Activated CD8-positive, alpha-beta memory T cell treated with anti-CD3 and anti-CD28 coated beads, Interleukin-2, amount 10 ng/mL, durations not matched to agents 7 days and 5 days (primary cell): ENCODE measurements at places on chromosomes 7 and 10. TPM values are rescaled to one million over a fixed set of nuclear protein-coding genes. Genes with fewer than 3 reads are reported as not detected.

DNA sequence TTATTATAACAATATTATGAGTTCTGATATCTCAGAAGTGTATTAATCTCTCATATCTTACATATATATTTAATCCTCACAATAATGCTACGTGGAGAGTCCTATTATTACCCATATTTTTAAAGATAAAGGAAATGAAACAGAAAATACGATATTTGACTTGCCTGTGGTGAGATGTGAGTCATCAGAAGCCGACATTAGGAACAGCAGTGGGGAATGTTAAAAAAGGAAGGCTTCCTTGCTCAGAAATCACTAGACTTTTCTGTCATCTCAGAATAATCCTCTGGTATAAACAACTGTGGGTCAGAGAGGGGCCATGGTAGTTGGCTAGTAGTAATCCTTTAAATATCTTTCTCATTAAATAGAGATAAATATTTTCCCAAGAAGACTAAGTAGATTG lies 402.3 kb upstream of the PCDH15 start:
- H3K27ac ChIP-seq = no peak overlapping the region
- no peak for DNase-seq
- no peak overlapping the region for H3K4me3 ChIP-seq
- H3K27me3 ChIP-seq = no peaks in the 10 kb centered on the region

DNA sequence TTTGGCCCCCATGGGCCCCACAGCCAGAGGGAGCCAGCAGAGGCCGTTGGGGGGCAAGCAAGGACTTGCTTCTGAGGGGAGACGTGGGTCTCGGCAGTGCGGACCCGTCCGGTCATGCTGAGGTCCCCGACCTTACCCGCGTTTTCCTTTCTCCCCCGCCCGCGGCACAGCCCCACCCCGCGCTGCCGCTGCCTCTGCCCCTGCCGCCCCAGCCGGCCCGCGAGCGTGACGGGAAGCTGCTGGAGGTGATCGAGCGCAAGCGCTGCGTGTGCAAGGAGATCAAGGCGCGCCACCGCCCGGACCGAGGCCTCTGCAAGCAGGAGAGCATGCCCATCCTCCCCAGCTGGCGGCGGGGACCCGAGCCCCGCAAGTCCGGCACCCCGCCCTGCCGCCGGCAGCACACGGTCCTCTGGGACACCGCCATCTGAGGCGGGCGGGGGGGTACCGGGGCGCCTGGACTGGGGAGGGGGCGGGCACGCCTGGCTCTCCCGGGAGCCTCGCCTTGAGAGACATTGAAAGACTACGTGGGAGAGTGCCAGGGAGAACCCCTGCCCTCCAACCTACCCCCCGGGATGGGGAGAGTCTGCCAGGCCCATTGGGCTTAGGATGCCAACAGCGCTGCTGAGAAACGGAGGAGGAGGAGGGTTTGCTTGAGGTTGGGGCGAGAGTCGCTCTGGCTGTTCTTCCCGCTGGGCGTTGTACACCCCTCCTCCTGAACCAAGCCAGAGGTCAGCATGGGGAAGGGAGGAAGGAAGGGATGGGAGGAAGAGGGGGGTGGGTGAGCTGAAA lies 9.9 kb downstream of the NYAP1 start:
- H3K4me3 ChIP-seq = peak overlapping the region; percentile 48
- peaks cover 14% of the 10 kb centered on the region for H3K27me3 ChIP-seq
- no peaks in the 10 kb centered on the region for H3K36me3 ChIP-seq
- peaks cover 7% of the 10 kb centered on the region for H3K4me1 ChIP-seq
- peak; percentile 72 for DNase-seq

DNA sequence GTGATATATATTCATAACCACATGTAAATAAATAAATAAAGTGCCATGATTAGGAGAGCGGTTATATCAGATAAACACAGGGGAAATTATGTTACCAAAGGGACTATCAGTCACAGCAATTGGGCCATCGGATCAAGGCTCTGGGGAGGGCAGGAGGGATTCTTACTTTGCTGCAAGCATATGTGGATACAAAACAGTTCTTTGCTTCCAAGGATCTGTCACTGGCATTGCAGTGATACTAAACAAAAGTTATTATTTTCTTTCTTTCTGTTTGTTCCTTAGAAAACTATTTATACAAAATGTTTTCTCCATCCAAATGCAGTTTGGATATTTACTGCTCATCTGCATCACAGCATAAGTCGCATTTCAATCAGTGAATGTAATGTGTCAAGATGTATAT lies 188.4 kb upstream of the MGMT start:
- H3K4me3 ChIP-seq = no peak overlapping the region
- peaks cover 10% of the 10 kb centered on the region for H3K27me3 ChIP-seq
- no peak for DNase-seq

DNA sequence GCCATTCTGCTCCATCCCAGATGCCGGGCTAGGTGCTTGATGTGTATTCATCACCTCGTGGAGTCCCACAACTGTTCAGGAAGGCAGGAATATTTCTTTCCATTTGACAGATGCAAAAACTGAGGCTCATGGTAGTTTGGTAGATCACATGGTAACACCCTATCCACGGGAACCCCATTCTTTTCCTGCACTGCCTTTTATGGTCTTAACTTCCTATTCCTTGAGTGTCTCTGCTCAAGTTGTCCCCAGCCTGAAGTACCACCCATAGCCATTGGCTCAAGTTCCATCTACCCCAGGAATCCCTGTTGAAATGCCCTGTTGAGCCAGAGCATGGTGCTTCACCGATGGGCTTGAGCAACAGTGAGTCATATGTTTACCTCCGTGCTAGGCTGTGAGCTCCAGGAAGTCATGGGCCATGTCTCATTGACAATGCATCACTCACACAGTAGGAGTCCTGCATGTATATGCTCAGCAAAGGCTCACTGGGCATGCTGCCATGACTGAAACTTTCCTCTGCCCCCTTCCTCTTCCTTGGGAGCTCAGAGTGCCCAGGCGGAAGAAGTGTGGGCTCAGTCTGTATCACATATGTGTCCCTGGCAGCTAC lies 71.7 kb upstream of the ADAM12 start:
- H3K27me3 ChIP-seq = no peaks in the 10 kb centered on the region
- no peak overlapping the region for H3K4me3 ChIP-seq
- H3K4me1 ChIP-seq = no peaks in the 10 kb centered on the region

GRCh38 chr10:63206997-63207811 lies 74.1 kb downstream of the NRBF2 start:
- peak overlapping the region; percentile 53 for H3K4me3 ChIP-seq
- peak; percentile 57 for DNase-seq
- H3K27me3 ChIP-seq = no peaks in the 10 kb centered on the region
- H3K4me1 ChIP-seq = peaks cover 72% of the 10 kb centered on the region
- H3K27ac ChIP-seq = peak overlapping the region; percentile 89
- H3K36me3 ChIP-seq = peaks cover 54% of the 10 kb centered on the region

RAB19 gene
- total RNA-seq = 7.3 TPM

RBP3 gene
- total RNA-seq = not detected

PAPOLB gene
- 0.06 TPM for total RNA-seq

DNA sequence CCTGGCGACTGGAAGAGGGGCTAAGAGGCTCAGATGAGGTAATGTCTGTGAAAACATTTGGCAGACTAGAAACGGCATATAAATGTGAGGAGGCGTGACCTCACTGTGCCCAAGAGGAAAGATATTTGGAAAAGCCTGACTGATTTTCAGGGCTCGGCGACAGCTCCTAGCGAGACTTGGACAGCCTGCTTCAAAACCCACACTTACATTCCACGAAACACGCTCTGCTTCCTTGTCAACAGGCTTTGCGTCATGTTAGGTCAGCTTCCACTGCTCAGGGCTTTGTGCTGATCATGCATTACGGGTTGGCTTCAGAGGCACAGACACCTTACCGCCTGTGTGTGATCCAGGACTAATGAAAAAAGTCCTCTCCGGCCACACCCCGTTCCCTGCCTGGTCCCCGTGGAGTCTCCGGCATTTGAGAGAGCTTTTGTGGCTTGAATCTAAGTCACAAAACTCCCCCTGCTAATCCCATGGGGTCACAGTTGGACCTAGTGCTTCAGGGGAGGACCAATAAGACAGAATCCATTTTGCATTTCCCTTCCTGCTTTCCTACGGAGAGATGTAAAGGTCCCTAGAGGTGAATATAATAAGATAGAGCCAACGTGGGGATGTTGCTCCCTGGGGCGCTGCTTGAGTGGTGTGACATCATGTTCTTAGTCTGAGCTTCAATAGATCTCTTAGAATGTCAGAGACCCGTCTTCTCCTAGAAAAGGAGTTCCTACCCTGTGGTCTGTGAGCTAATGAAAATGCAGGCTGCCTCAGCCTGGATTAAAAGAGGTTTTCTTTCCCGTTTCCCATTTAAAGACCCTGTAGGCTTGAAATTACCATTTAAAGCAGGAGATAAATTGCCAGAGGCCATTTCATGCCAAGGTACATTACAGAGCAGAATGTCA lies 25.5 kb downstream of the FGFBP3 start:
- DNase-seq = no peak
- H3K36me3 ChIP-seq = no peaks in the 10 kb centered on the region
- H3K4me3 ChIP-seq = no peak overlapping the region
- H3K4me1 ChIP-seq = peaks cover 8% of the 10 kb centered on the region
- H3K27ac ChIP-seq = no peak overlapping the region

DNA sequence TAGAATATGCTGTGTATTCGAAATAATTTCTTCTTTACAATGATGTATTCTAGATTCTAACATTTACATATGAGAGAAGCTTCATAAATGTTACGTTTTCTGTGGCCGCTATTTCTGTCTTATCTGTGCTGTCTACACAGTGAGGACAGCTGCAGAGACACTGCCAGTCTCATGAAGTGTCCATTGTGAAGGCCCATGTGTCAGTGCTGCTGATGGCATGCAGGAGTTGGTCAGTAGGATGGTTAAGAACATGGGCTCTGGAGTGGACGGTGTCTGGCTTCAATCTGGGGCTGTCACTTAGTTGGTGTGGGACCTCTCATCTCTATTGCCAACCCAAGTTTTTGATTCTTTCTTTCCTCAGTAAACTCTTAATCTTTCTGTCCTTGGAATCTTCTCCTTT lies 137.3 kb downstream of the SDK1 start:
- no peaks in the 10 kb centered on the region for H3K36me3 ChIP-seq
- DNase-seq = no peak
- H3K4me1 ChIP-seq = no peaks in the 10 kb centered on the region
- no peak overlapping the region for H3K27ac ChIP-seq

DNA sequence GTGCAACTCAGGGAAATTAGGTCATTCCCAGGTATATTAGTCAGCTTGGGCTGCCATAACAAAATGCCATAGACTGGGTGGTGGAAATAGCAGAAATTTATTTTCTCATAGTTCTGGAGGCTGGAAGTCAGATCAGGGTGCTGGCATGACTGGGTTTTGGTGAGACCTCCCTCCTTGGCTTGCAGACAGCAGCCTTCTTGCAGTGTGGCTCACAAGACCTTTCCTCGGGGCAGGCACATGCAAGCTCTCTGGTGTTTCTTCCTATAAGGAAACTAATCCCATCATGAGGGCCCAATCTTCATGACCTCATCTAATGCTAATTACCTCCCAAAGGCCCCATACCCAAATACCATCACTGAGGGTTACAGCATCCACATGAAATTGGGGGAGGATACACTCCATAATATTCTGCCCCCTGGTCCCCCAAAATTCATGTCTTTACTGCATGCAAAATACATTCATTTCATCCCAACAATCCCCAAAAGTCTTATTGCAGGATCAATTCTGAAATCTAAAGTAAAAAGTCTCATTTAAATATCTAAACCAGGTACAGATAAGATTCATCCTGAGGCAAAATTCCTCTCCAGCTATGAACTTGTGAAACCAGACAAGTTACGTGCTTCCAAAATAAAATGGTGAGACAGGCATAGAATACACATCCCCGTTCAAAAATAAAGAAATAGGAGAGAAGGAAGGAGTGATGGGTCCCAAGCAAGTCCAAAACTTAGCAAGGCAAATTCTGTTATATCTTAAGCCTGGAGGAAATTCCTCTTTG lies 17.4 kb upstream of the CBLL1 start:
- peaks cover 23% of the 10 kb centered on the region for H3K27me3 ChIP-seq
- no peak for DNase-seq
- H3K27ac ChIP-seq = no peak overlapping the region
- no peak overlapping the region for H3K4me3 ChIP-seq
- H3K36me3 ChIP-seq = no peaks in the 10 kb centered on the region

DNA sequence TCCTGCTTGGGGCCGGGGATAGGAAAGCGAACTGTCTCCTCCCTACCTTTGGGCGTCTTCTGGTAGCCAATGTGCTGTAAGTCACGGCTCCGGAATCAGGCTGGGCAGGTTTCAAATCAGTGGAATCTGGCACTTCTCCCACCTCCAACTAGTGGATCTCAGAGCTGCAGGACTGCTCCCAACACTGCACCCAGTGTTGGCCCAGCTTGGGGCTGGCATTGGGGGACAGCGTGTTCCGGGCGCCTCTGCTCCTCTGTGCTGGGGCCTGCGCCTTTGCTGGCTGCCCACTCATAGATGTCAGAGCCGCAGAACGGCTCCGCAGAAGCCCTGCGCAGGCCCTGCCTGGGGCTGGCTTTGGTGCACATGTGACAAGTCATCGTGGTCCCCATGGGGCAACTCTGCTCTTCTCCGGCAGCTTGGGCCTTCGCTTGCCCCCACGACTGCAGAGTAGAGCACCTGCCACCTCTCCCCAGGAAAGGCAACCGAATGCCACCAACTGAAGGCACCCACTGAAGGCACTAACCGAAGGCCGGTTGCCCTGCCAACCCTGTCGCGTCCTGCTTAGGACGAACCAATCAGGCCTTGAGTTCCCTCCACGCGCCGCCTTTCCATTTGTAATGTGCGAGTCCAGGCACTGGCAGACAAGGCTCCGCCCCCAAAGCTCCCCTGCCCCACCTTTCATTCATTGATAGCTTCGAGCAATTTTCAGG lies 85.5 kb upstream of the ABI1 start:
- H3K4me1 ChIP-seq = peaks cover 11% of the 10 kb centered on the region
- no peak overlapping the region for H3K4me3 ChIP-seq
- peaks cover 10% of the 10 kb centered on the region for H3K36me3 ChIP-seq
